NCI-H460 (cell line): ENCODE measurements at places on chromosomes 6 and 20.

DNA sequence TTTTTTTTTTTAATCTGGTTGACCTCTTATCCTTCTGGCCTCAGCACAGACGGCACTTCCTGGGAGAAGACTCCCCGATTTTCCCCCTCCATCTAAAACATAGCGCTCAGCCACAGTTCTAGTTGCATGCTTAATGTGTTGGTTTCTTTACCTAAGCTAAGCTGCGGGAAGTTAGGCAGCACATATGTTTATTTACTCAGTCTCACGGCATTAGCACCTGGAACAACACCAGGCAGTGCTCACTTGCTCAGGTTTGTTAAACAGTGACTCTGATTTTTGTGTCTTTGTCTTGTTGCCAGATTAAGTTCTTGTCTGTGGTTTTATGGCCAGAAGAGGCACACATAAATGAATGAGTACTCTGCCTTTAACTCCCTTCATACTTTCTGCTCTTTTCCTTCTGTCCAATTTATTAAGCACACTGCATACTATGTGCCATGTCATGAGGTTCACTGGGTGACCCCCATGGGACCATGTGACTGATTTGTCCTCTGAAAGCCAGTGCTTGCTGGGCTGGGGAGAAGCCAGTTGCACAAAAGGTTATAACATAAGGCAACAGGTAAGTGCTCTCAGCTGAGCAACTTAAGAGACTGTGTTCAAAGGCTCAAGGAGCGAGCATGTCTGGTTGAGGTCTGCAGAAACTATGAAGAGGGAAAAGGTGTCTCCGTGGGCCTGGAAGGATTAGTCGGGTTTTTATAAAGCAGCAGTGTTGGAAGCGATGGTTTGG, 93.6 kb downstream of the RPP40 start:
- DNase-seq: no peak

GRCh38 chr6:153670403-153671026, 368.5 kb upstream of the OPRM1 start:
- no peak for DNase-seq

DNA sequence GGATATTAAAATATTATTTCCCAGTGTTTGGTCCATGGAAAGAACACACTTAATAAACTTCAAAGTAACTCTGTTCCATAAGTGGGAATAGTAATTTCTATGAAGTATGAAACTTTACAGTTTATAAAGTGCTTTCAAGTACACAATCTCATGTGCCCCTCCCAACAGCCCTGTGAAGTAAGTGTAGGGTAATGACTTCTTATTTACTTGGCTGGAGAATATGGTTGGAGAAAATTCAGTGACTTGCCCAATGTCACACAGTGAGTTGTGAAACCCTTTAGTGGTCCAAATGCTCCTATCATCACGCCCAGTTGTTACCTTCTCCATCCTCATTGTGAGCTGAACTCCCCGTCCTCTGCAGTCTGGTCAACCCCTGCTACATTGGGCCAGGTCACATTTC, 141.2 kb downstream of the PDE7B start:
- DNase-seq: no peak

DNA sequence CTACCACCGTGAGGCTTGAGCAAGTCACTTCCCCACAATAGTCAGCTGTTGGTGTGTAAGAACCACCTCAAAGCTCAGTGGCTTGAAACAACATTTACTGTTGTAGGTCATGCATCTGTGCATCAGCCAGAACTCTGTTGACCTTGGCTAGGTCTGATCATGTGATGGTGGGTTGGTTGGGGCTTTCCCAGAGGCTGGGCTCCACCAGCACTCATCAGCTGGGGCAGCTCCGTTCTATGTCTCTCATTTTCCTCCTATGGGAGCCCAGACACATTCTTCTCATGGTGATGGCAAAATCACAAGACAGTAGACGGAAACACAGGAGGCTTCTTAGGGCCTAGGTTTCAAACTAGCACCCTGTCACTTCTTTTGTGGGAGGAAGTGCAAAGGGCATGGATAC, 42.8 kb upstream of the PSMF1 start:
- no peak for DNase-seq

DNA sequence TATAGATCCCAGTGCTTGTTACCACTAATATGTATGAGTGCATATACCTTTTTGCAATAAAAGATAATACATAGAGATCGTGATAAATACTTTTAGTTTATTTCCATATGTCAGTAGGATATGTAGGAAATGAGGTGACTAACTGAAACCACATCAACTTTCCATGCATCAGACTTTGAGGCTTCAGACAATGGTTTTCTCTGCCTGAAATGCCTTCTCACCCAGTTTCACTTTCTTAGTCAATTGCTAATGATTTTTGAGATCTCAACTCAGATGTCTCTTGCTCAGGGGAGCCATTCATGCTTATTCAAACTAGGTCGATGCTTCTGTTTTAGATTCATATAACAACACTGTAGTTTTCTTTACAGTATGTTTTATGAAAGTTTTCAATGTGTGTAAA, 626.6 kb upstream of the ADGRB3 start:
- DNase-seq: no peak
